NCI-H1092 treated with DMSO at 0.1 percent for 48 hours (cell line): ENCODE measurements at places on chromosomes 16 and 17.

- no peak for DNase-seq
Measured at GRCh38 chr16:28981517-28981916, 3.3 kb upstream of the LAT start.

GRCh38 chr17:57271821-57272220, 15.5 kb downstream of the MSI2 start:
- DNase-seq = no peak

DNA sequence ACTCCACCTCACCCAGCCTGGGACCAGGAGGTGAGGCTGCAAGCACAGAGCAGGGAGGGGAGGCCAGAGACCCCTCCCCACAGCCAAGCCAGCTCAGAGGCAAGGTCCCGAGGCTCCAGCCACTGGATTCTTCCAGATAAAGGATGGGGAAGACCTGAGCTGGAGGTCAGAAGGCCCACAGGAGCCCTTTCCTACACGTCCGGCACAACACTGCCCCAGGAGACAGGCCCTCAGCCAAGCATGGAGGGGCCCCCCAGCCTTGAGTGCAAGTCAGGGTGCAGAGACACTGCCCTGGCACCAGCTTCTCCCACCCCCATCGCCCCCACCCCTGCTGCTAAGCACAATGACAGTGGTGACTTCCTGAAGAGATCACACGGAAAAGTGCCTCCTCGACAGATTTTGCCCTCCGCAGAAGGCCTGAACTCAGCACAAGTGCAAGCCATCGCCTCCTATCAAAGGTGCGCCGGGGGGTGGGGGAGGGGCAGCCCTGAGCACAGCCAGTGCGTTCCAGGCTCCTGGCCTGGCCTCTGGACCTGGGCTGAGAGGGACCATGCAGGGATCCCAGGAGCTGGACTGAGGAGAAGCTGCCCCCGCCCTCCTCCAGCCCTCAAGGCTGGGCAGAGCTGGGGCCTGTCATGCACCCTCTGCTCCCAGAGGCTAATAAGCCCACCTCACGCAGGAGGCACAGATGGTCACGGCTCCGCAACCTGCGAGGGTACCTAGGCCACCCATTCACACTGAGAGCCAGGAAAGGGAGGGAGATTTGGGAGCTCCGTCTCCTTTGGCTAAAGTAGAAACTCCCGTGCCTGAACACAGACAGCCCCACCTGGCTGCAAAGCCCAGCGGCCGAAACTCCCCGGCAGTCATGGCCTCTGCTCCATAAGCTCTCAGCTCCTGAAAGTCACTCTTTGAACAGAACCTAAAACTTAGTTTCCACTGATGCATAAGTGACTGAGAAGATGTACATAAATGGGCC, 2.7 kb downstream of the MAFG start:
- no peak for DNase-seq

GRCh38 chr16:20851601-20852000, 45.3 kb downstream of the REXO5 start:
- no peak for DNase-seq

DNA sequence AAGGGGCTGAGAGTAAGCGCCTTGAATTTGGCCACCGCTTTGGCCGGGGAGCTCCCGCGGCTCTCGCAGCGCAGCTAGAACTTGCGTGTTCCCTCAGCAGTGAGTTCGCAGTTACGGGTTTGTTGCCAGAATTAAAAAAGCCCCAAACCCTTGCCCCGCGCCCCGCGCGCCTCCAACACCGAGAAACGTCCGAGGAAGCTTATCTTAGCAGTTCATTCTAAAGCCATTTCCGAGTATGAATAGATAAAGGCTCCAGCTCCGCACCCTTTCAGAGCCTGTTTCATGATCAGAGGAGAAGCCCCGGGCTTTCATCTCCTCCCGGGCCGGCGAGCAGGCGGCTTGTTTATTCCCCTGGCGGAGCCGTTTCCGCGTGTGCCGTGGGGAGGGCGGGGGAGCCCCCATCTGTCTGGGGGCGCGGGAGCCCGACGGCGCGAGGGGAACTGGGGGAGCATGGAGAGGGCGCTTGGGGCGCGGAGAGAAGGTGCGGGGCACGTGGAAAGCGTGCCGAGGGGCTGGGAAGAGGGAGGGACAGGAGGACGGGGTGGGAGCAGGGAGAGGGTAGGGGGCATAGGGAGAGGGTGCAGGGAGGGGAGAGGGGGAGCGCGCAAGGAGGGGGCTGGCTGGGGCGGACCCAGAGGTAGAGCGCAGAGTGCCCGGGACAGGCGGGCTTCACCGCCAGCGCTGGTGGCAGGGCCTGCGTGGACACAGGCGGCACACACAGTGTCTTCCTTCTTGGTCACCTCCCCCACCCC, 9.9 kb downstream of the TBX4 start:
- no peak for DNase-seq

DNA sequence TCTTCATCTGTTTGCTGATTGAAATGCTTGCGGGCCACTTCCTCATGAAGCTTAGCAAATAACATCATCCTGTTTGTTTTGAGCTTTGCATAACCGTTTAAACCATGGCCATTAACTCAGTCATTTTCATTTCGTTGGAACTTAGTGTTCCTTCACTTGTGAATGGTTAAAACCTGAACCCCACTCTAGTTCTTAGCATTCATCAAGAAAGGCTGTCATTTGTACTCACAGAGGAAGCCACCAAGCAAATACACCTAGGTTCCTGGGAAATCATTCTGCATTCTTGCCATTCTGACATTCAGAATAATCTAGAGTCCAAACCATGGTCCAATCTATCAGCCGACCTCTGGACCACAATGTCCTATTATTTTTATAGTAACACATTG, 8.4 kb upstream of the TAT start:
- no peak for DNase-seq

DNA sequence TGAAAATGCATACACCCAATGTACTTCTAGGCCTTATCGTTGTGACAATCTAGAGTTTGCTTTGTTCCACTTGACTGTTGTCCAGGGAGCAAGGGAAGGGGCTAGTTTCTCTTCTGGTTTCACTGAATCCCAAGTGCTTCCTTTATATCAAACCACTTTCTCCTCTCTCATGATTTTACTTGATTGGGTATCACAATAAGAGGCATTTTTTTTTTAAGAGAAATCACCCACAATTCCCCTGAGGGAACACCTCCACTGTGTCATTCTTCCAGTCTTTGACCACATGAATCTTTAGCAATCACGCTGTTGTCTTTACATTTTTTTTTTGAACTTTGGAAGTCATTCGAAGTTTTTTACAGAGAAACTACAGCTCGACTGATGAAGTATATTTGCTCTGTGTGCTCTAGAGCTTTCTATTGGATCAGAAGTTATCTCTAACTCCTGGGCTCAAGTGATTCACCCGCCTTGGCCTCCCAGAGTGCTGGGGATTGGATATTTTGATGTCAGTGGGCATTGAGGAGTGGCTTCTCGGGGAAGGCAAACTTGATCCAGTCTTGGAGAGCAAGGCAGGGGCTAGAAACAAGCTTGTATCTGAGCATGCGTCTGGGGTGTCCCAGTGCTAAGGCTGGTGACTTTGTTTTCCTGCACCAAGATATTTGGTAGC, 3.0 kb downstream of the CDH1 start:
- no peak for DNase-seq

DNA sequence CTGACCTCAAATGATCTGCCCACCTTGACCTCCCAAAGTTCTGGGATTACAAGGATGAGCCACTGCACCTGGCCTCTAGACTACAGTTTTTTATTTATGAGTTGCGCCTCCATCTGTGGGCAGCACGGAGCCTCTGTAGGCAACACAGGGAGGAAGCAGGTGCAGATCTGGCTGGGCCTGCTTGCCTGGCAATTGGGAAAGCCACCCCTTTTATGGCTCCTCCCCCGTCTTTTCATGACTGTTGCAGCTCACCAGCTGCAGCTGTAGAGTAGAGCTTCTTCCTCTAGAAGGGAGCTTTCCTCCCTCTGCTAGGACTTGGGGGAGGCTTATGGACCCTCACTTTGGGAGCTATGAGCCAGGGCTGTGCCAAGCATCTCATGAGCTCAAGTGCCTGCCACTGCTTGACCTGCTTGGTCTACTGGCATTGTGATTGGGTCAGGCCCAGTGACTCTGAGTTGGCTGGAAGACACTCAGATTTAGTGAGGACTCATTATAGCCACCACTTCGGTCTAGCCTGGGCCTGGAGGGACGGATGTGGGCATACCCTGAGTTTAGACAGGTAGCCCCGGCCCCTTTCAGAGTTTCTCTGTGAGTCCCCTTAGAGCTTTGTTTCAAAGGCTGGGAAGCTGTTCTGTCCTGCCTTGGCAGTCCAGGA, 6.9 kb upstream of the SLC7A6 start:
- peak; percentile 10 for DNase-seq
